ENCODE measurements at places on chromosomes 12 and 14.

- DNase-seq = no peak
These were observed 2.5 kb upstream of the PCNX4 start for GRCh38 chr14:60089221-60089620.

GRCh38 chr12:94230357-94230905 lies 82.1 kb downstream of the PLXNC1 start:
- peak; percentile 30 for DNase-seq

- DNase-seq = no peak
These were observed 649 bp upstream of the SALL2 start for GRCh38 chr14:21526672-21527317.

- peak; percentile 18 for DNase-seq
These were observed 8.6 kb downstream of the VTI1B start for GRCh38 chr14:67665868-67666267.

DNA sequence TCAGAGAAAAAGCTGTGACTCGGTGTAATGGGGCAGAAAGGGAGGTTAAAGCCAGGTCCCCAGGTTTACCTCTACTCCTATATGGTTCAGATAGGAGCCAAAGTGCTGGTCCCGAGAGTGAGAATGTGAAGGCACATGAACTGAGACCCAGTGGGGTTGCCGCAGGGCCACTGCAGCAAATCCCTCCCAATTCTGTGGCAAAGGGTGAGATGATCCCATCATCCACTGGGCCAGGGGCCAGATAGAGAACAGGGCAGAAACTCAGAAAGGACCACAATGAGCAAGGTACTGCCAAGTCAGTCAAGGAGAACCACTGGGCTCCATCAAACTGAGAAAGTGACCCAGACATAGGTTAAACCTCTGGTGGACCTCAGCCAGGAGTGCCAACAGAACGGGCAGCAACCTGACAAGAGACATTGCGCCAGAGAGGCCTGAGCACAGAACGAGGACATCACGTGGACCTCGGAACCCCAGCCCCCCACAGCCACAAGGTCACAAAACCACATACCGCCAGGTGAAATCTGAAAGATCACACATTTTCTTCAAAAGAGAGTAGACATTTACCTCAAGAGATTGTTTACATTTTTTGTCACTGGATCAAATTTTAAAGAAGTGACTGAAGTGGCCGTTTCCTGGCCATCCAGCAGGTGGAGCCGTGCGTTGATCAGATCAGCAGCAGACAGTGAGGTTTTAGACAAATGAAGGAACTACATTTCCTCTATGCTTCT lies 20.5 kb upstream of the ITPR2 start:
- peak; percentile 53 for DNase-seq

GRCh38 chr12:24772813-24773212 lies 176.1 kb downstream of the BCAT1 start:
- DNase-seq = no peak

DNA sequence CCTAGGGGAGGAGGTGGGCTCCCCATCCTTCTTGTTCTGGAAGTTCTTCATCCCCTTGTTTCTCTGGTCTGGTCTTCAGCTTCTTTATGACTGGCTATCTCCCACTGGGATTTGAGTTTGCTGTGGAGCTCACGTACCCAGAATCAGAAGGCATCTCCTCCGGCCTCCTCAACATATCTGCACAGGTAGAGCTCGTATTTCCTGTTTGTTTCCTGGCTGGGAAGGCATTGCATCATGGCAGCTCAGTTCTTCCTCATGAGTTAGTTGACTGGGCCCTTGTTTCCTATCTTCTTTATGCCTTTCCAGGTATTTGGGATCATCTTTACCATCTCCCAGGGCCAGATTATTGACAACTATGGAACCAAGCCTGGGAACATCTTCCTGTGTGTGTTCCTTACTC lies 19.8 kb downstream of the ERG28 start:
- DNase-seq = no peak

DNA sequence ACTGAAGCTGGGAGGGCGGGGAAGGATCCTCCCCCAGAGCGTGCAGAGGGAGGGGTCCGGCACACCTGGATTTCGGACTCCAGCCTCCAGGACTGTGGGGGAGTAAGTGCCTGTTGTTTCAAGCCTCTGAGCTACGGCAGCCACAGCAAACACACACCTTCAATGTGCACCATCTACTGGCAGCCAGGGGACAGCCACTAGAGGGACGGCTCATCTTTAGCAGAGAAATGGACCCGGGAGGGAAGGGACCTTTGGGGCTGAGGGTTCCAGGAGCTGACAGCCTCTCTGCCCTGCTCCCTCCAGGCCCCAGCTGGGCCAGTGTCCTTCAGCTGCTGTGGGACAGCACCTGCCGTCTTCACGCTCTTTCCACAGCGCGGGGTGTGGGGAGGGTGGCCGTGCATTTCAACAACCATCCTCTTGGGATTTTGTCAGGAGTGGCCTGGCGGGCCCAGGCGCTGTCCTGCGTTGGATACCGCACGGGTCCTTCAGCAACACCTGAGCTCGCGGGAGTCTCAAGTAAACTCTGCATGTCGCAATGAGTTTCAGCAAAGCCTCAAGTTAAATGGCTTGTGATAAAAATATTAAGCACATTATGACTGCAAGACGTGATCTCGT lies 209.2 kb upstream of the C14orf180 start:
- DNase-seq = no peak

DNA sequence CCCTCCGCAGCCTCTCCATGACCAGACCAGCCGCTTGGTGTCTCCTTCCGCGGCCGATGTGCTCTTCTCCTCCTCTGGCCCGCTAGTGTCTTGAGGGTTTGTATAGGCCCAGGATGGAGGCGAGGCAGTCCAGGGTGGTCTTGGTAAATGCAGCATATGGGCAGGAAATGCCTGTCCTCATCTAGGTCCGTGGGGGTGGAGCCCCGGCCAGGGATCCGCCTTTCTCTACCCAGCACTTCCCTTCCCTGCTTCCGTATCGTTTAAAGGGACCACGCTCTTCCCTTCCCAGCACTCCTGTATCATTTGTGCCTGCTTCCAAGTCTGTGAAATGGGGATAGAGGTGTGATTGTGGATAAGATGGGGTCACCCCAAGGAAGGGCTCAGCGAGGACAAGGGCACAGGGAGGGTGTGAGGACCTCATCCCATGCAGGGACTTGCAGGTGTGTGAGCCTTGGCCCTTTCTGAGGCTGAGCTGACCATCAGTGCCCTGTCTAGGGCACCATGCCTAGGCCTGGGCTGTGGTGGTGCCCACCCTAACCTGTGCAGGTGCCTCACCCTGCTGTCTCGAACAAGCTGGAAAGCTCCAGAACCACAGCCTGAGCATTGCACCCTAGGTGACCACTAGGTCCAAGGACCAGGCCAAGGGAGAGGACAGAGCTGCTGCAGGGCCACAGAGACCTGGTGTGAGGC lies 326.8 kb upstream of the RTL1 start:
- DNase-seq = no peak

- no peak for DNase-seq
These were observed 35.3 kb upstream of the STRAP start for GRCh38 chr12:15846887-15847286.

GRCh38 chr14:40058901-40059897 lies 627.0 kb upstream of the FBXO33 start:
- no peak for DNase-seq

- DNase-seq = peak; percentile 46
These were observed 3.2 kb downstream of the BIN2 start for GRCh38 chr12:51320695-51321320.

DNA sequence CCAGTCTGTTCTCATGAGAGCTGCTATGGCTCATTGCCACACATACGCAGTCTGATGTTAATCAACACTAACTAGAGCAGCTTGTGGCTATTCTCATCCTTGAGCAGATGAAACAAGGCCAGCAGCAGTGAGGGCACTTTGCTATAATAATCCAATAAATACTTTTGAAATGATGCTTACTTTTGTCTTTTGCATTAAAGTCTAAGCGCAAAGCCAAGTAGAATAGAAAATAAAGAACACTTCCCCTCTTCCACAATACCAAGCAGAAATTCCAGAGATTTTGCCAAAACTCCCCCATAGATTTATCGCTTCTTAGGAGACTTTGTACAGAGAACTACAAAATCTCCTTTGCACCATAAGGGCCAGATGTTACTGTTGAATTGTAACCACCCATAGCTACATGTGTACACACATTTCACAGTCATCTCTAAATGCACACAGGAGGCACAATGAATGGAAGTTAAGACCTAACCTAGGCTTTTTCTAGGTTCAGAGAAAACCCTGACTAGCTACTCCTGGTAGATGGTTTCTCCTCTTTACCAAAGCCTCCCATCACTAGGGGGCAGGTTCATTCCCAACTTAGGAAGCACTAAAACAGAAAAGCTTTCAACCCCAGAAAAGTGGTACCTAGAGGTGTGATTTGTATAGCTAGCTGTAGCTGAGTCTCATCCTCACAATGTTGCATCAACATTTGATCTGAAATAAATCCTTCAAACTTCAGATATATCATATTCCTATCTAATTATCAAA lies 119.3 kb downstream of the HMGA2 start:
- DNase-seq = peak; percentile 46

- DNase-seq = no peak
These were observed 35.4 kb upstream of the CHST11 start for GRCh38 chr12:104421343-104421742.

- DNase-seq = peak; percentile 77
These were observed 59.3 kb downstream of the HEATR5A start for GRCh38 chr14:31360919-31361662.

DNA sequence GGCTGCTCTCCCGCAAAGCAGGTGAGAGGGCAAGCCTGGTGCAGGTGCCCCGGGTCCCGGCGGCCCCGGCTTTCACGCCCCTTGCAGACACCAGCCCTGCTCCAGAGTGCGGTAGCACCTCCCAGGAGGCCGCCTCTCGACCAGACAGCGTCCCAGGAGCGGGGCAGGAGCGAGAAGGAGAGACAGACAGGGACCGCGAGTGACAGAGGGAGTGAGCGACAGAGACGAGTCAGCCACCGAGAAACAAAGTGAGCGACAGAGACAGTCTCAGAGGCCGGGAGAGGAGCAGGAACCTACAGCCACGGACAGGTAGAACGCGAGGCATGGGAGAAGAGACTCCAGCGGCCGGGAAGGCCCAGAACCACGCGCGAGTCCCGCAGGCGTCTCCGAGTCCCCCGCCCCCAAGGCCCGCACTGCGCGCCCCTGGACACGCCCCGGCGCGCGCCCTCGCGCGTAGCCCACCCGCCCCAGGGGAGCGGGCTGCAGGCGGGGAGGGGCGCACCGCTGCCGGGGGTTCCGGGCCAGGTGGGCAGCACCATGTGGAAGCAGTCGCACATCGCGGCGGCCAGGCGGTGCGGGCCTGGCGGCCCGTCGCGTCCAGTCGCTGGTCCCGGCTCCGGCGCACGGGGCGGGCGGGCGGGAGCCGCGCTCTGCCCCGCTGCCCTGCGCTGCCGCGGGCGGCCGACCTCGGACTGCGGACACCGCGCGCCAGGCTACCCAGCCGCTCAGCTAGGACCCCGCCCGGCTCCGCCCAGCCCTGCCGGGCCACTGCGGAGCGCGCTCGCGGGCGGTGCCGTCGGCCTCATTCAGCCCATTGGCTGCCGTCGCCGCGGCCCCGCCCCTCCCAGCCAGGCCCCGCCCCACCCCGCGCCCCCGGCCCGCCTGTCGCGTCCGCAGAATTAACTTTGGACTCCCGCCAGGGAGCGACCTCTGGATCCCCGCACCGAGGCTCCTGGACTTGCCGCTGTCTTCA lies at the start of gene AHNAK2:
Gene AHNAK2, minus strand, starts transcription at position 694 of the 973 bp plus-strand sequence. Its CDS starts 137 bp downstream, at position 557.
- peak; percentile 77 for DNase-seq

DNA sequence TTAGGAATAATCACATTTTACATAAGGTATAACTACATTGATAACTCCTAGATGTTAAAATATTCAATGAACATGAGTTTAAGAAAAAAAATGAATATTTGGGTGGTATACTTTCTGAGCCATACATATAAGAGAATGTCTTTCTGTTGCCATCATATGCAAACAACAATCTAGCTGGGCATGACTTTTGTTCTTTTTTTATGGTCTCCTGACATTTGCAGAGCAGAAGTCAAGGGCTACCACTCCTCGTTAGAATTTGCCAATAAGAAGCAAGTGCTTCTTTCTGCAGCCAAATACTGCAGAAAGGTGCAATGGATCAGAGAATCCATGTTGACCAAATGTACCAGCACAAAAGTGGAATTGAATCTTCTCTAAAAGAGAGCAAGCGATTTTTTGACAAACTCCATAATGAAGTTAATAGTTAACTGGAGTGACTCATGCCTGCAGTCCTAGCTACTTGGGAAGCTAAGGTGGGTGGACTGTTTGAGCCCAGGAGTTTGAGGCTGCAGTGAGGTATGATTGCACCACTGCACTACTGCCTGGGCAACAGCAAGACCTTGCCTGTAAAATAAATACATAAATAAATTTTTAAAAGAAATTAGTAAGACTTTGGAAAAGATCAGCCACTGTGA lies 25.5 kb upstream of the CCDC91 start:
- DNase-seq = no peak

- no peak for DNase-seq
These were observed 168.6 kb downstream of the PRKCH start for GRCh38 chr14:61489932-61490331.

- no peak for DNase-seq
These were observed 34.9 kb upstream of the DDHD1 start for GRCh38 chr14:53187921-53188463.

GRCh38 chr12:23938422-23938821 lies 11.0 kb downstream of the SOX5 start:
- no peak for DNase-seq

DNA sequence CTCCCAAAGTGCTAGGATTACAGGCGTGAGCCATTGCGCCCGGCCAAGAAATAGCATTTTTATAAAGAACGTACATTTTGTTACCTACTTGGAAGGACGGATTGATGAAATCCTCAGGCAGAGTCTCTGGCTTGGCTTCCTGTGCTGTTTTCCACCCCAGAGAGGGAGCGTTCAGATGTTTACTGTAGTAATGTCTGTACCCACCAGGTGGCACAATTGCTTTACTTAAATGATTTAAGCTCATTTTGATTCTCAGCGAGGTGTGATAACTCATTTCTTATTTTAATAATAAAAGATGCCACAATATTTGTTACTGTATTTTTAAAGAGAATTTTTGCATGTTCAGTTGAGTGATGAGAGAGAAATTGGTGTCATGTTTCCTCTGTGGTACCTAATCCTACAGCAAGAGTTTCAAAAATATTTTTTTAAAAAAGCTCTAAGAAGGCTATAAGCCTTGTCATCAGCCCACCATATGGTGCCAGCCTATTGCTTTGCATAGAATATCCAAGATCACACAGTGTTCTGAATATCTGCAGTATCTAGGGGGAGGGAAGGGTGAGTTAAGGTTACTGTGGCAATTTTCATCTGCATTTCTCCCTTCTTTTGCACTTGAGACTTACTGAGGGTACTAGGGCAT lies 82.6 kb upstream of the TRAF3 start:
- DNase-seq = peak; percentile 65

- DNase-seq = peak; percentile 14
These were observed 473.1 kb downstream of the TMEM121 start for GRCh38 chr14:105999361-106000028.

Measured in fibroblast of skin of back (primary cell).